ENCODE measurements at places on chromosomes 6 and 20.

GRCh38 chr6:169064194-169064593, 189.5 kb downstream of the THBS2 start:
- DNase-seq: no peak

GRCh38 chr6:148349466-148349865, 6.8 kb downstream of the SASH1 start:
- DNase-seq: no peak

GRCh38 chr20:5270603-5271002, 46.2 kb downstream of the PROKR2 start:
- DNase-seq: no peak

DNA sequence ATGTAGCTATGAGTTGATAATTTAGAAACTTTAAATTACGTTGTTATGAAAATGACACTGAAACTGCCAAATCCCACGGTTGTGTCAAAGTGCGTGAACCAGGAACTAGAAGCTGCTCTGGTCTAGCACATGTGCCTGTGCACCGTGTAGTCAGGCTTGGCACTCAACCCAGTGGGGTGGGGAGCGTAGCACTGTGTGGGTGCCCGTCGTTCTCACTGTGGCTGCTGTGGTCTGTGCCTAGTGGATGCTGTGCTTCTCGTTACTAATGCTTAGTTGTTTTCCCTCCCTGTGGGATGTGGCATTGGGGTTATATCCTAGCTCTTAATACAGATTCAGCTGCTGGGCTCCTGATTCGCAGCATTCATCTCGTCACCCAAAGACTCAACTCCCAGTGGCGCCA, 46.2 kb upstream of the ADIG start:
- DNase-seq: no peak

DNA sequence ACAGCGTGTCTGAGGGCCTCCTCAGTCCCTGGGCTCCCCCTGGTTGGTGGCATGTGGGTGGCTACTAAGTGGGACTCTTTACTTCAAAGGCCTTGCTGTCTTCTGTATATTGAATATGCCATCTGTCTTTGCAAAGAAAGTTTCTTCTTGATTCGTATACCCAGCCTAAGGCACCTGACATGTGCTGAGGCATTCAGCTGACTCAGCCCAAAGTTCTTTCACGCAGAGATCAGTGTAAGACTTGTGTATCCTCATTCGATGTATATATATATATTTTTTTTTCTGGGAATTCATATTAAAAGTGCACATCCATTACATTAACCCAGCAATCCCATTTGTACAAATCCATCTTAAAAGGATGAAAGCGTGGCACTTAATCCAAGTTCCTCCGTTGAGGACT, 115.1 kb upstream of the PMEPA1 start:
- no peak for DNase-seq

DNA sequence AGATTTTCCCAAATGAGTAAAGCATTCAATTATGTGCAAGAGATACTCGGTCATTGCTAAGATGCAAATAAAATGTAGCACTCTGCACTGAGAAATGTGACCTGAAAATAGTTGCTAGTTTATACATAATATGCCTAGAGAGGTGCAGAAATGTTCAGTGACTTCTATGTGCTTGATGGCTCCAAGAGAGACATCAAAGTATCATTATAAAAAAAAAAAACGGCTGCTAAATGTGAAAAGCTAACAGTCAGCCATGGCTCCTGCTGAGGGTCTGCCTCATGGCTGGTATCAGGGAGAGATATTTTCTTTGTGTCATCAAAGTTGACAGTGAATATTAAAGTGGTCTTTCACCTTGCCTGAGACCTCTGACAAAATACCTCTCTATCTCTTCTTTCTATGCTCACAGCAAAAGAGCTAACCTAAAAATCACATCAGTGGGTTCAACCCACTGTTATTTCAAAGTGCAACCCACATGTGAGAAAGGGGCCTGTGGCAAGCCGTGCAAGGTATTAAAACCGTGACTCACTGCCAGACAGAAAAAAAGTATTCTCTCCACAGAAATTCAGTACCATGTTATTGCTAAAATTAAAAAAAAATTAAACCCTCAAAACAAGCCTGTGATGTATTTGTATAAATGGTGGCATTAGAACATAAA, 259.0 kb downstream of the HIVEP2 start:
- no peak for DNase-seq

- DNase-seq: no peak
Measured at GRCh38 chr6:124493259-124493658, 469.0 kb upstream of the RNF217 start.

- DNase-seq: no peak
Measured at GRCh38 chr6:53103993-53104675, 38.9 kb downstream of the FBXO9 start.

GRCh38 chr20:11193241-11193640, 519.4 kb upstream of the JAG1 start:
- no peak for DNase-seq

DNA sequence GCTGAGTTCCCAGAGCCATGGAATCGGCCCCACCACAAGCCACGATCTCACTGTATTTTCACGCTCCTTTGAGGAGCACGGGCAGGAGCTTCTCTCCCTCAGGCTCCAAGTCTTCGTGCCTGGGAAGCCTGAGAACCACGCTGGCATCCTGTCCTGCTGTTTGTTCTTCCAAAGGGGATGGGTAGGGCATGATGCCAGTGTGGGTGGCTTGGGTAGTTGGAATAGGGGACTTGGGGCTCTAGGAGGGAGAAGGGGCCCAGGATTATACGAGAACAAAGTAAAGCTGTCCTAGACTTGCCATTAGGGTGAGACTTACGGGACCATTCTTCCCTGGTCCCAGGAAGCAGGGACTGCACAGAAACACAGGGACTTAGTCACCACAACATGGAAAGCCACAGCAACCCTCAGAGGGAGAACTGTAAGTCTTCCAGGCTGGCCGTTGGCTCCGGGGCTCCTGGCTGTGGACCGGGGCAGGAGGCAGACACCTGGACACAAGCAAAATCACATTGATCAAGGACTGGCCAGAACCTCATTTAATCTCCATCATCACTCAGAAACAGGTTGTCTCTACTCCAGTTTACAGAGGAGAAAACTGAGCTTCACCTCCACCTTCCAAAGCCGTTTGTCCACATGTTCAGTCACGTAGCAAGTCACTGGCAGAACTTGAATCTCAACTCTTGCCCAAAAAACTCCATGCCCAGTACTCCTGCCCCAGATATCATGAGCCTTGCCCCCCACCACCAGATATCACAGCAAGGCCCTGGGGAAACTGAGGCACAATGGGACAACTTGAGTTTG, 1.3 kb downstream of the CCN5 start:
- no peak for DNase-seq

DNA sequence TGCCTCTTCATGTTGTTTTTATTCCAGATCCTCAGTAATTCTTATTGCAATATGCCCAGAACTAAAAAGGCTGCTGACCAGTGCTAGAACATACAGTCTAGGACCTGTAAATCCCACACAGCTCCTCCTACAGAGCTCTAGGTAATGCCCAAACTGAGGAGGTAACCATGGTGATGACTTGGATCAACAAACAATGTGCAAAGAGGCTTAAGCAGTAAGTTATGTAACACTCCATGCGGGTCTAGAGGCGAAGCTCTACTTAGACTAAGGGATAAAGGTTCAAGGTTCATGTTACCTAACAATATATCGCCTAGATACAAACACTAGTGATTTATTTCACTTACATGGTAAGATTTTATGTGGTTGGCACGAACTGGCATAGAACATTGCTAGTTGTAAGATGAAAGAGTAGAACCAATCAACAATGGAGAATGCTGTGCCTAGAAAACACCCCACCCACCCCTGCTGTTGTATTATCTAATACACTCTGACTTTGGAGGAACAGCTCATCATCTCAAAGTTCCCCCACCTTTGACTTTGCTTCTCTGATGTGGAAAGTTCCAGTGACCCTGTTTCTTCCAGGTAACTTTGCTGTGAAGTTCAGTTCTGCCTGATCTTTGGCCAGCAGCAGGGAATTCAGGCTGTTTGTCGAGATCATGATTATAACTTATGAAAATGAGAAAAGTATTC, 242.4 kb downstream of the ALDH8A1 start:
- no peak for DNase-seq

DNA sequence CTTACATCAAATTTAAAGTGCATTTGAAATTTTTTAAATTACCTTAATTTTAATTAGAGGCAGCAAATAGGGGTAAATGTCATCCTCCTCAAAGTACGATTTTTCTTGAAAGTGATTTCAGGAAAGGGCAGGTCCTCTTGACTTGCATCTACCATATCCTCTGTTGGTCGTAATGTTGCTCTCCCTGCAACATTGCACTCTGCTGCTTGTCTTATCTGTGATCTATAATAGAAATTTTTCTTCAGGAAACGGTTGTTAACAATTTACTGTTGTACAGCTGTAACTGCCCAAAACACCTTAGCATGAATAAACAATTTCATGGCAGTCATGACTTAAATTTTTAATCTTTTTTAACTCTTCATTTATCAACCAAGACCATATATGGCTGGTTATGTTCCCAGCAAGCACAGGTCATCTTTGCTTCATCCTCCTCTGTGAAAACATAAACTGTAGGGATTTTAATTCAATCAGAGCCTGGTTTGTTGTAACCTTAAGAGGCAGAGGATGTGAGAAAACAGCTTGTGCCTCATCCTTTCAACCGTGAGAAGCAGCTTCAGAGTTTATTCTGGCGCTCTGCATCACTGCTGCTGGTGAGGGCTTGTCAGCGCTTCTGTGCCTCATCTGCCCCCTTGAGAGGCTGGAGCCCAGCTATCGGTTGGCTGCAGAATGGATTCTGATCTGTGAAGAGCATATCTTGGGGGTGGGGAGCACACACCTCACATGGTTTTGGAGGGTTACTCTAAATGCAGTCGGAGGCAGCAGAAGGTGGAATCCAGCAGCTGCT, 56.0 kb downstream of the CTNNBL1 start:
- no peak for DNase-seq

DNA sequence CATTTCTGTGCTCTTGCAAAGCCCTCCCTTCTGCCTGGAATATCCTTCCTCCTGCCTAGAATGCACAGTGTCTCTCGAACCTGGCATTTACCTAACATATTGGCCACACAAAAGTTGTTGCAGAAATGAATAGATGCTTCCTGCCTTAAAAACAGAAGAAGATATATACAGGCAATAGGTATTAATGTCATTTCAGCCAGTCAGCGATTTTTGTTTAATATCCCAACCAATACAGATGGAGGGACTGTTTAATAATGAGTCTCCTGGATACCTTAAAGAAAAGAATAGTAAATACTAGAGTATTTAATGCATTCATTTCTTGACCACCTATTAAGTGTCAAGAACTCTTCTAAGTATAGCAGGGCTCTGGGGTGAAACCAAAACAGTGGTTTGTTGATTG, 70.3 kb downstream of the MBOAT1 start:
- DNase-seq: no peak

- DNase-seq: no peak
Measured at GRCh38 chr6:131979515-131980337, 28.6 kb upstream of the CCN2 start.

DNA sequence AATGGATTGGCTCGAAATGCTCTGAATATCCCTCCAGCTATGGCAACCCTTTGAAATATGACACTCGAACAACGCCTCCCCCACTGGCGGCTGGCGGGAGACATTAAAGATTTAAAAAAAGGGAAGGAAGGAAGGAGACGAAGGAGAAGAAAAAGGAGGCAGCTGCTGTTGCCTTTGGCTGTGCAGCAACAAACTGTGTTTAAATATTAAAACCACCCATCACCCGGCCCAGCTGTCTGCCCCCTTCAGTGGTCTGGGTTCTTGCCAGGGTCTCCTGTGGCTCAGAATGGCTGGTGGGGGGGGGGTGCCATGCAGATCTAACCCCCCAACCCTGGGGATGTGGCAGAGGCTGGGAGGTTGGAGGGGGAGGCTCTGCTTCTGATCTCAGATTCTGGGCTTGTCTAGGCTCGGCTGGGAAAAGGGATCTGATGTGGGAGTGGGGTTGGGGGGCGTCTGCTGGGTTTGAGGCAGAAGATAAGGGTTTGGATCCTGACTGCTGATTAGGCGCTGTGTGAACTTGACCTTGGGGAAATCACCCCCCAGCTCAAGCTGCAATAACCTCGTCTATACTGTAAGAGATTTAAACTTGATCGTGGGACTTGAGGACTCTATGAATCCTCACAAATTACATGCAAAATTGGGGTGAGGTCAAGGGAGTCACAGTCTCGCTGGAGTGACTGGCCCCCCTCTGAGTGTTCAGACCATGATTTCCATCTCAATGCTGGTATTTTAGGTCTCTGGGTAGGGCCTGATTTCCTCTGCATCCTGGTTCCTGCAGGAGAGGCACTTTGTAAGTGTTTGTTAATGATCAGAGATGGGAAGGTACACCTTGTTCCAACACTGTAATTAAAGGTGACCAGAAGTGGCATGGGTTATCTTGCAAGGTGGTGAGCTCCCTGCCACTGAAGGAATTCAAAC, 40.3 kb upstream of the BLCAP start:
- no peak for DNase-seq

Measured in endothelial cell (in vitro differentiated cells).